Thyroid gland (tissue), 4 donors: ENCODE measurements at places on chromosomes 1 and 21.
A peak's percentile ranks its signal among the peaks of the same experiment; 100 is the strongest.

- DNase-seq, result no peak
These were observed 70.3 kb downstream of the ABCA4 start for GRCh38 chr1:94050675-94051074.

DNA sequence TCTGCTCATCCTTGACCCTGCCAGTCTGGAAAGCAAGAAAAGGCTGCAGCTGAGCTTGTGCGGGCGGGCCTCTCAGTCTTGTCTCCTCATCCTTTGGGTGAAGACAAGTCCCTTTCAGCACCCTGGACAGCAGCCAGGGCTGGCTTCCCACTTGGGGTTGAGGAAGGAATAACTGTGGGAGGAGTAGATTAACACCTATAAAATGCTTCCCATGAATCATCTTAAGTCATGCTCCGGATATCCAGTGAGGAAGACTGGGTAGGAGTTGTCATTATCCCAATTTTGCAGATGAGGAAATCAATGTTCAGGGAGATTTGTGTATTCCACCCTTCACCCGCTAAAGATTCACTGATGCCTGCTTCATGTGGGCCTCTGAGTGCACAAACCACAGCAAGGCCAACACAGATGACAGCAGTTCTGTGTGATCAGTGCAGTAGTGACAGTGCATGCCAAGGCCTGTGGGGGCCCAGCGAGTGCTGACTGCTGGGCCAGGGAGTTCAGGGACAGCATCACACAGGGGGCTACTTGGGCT is 20.1 kb upstream of the COL16A1 start:
- DNase-seq, result peak; percentile 81

GRCh38 chr1:200642481-200642880 is 21.9 kb upstream of the KIF14 start:
- no peak for DNase-seq

DNA sequence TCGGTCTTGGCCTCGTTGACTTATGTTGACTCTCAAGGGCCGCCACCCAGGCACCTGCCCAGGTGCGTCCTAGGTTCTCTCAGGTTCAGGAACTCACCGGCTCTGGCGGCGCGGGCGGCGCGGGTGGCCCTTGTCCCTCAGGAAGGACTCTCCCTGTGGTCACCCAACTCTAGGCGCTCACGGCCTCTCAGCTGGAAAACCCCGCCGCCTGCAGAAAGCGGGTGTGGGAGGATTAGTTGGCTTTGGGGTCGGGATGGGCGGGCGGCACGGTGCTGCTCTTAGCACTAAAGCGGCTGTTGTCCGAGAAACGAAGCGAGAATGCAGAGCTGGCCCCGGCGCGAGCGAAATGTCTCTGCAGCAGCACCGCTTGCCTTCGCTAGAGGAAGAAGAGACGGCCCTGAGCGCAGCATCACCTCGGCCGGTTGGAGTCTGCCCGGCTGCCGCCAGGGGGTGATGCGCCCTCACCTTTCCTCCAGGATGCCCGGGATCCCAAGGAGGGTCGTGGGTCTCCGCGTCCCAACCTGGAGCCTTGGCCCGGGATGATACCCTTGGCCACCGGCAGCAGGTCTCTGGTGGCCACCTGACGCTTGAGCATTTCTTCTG is 8.1 kb upstream of the TADA1 start:
- peak; percentile 52 for DNase-seq

DNA sequence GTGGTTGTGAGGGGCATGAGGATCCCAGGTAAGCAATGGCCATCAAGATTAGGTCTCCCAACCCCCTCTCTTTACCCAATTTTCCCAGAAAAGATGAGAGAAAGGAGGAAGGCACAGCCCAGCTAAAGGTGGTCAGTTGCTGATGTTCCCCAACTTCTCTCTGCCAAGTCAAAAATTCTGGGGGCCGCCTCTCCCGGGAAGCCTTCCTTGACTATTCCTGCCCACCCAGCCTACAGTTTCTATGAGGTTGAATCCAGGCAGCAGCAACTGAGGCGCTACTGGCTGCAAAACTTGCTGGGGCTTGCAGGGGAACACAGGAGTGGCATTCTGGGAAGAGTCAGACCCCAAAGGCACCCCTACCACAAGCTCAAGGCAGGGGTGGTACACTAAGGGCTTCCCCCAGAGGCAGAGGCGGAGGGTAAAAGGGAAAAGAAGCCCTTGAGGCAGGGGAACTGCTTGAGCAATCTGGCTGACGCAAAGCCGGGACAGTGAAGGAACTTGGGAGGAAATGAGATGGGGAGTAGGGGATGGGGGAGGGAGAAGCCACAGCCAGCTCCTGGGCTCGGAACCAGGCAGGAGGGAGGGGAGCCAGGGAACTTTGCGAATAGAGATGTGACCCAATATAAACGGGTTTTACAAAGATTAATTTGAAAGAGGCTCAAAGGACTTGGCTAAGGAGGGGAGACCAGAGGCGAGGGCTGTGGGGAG is 31.2 kb downstream of the SDC3 start:
- DNase-seq, result peak; percentile 22

DNA sequence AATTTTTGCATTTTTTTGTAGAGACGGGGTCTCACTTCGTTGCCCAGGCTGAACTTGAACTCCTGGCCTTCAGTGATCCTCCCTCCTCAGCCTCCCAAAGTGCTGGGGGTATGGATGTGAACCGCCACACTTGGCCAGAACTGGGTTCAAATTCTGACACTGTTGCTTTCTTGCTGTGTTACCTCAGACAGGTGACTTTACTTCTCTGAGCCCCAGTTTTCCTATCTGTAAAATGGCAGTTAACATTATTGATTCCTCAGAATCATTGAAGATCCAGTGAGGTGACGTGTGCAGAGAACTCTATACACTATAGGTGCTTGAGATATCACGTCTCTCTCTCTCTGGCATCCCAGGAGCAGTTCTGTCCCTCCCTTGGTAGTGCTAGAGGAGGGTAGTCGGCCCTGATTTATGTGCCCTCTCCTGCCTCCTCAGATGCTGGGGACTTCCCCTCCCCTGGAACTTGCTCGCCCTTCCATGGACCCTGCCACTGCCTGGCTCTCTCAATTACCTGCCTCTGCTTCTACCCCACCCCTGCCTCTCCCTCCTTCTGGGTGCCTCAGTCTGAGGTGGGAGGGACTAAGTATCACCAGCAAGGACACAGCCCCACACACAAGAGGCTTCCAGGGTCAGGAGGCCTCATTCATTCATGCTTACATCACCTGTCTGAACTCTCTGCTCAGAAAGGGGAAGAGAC is 2.8 kb upstream of the HPCA start:
- DNase-seq, result no peak

DNA sequence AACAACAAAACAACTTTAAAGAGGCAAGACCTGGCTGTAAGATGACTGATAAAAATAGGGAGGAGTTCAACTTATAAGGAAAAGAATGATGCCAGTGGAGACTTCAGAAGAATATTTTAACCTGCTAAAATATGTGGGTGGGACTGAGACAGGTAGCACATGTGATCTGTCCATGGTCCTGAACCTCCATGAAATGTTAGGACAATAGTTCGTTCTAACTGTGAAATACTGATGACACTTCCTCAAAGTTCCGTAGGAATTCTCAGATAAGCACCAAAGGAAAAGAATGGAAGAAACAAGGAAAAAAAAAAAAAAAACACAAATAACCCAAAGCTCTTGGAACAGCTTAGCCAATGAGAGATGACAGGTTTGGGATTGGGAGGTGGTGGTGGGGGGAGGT is 44.7 kb downstream of the CDC42BPA start:
- no peak for DNase-seq

- DNase-seq, result peak; percentile 89
These were observed 38.3 kb upstream of the SCMH1 start for GRCh38 chr1:41280202-41281032.

DNA sequence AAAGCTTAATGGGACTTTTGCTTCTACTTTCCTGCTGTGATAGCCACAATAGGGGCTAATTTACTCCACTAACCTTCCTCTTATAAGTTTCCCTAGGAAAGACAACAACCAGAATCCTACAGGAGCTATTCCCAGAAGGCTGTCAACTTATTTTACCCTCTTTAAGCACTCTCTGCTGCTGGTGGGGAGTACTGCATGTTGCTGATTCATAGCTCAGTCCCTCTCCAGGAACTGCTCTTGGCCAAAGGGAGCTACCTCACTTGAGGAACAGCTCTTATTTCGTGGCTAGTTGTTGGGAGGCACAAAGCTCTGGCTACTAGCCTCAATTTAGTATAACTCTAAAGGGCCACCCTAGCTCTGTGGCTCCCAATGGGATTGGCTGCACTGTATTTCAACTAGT is 37.2 kb downstream of the ADSS2 start:
- DNase-seq, result no peak

- DNase-seq, result no peak
These were observed 136.3 kb downstream of the CLEC20A start for GRCh38 chr1:178360421-178360820.

GRCh38 chr1:185045814-185046492 is 595 bp downstream of the RNF2 start:
- DNase-seq, result peak; percentile 49

DNA sequence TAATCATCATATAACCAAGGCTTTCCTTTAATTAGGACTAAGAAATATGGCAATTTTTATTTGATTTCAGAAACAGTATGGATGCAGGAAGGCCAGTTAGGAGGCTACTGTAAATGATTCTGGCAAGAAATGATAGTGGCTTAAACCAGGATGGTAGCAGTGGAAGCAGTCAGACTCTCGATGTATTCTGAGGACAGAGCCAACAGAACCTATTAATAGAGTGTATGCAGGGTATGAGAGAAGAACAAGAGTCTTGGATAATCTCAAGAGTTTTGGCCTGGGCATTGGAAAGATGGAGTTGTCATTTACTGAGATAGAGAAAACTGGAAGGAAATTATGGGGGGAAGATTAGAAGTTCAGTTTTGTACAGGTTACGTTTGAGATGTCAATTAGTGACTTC is 73.3 kb upstream of the GNG4 start:
- no peak for DNase-seq

GRCh38 chr1:169090900-169091311 is 15.6 kb upstream of the ATP1B1 start:
- no peak for DNase-seq

GRCh38 chr1:227886503-227886961 is 61.2 kb downstream of the WNT9A start:
- DNase-seq, result no peak

- DNase-seq, result no peak
These were observed 15.0 kb downstream of the ITGB2 start for GRCh38 chr21:44905728-44906090.

- DNase-seq, result peak; percentile 33
These were observed 164.6 kb downstream of the ACTL8 start for GRCh38 chr1:17919525-17920439.

- DNase-seq, result no peak
These were observed 58.6 kb downstream of the TLR5 start for GRCh38 chr1:223084464-223084866.

DNA sequence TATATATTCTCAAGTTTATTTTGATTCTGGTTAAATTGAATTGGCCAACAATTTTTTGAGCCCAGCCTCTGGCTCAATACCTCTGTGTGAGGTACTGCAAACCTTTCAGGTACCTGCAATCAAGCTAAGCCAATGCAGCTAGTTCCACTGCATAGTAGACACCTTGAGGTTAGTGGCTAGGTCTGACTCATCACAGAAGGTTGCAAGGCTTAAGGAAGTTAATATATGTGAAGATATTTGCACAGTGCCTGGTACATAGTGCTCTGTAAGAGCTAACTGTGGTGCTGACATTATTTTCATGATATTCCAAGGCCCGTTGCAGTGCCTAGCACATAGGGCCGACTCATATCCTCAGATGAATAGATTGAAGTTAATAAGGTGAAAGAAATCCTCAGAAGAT is 330.5 kb upstream of the KAZN start:
- no peak for DNase-seq

DNA sequence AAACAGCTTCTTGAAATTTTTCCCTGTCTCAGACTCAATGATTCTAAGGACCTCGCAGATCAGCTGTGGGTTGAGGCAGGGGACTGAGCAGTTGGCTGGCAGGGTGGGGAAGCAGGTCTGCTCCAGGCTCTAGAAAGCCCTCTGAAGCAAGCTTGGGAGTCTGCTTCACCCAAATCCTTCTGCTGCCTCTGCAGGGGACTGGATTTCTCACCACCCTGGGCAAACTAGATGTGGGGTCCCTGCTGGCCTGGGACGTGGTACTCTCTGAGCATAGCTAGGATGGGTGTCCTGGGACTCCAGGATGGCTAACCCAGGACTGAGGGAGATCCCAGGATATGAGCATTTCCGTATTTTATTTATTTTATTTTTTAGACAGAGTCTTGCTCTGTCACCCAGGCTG is 89.3 kb downstream of the LAMC2 start:
- no peak for DNase-seq

DNA sequence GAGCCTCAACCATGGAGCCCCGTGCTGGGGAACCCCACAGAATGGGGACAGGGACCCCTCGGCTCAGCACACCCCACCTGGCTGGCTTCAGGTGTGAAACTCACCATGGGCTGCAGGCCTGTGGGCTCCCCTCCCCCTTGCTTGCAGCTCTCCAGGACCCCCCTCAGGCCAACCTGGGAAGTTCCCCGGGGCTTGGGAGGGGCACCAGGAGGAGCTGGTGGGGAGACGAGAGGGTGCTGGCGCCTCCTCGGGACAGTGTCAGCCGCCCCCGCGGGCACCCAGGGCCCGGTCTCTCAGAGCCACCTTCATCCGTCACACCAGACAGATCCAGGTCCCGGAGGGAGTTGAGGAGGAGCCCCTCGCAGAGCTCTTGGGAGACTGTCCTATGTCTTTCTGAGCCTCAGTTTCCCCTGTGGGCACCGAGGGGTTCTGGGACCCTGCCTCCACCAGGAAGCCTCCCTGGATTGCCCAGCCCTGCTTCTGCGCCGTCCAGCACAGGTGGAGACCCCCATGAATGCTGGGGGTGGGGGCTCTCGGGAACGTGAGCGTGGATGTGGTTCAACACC is 657 bp upstream of the TNFRSF18 start:
- DNase-seq, result no peak

GRCh38 chr1:23444104-23444533 is 19.6 kb upstream of the TCEA3 start:
- peak; percentile 44 for DNase-seq

DNA sequence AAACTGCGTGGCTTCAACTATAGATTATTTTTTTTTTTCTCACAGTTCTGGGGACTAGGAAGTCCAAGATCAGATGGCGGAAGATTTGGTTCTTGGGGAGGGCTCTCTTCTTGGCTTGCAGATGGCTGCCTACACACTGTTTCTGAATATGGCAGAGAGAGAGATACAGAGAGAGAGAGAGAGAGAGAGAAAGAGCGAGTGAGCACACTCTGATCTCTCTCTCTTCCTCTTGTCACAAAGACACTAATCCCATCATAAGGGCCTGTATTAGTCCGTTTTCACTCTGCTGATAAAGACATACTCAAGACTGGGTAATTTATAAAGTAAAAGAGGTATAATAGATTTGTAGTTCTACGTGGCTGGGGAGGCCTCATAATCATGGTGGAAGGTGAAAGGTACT is 79.5 kb downstream of the IGSF21 start:
- no peak for DNase-seq

- DNase-seq, result no peak
These were observed 16.7 kb upstream of the ACTRT2 start for GRCh38 chr1:3004285-3005205.

- no peak for DNase-seq
These were observed 14.9 kb downstream of the KLHDC7A start for GRCh38 chr1:18495635-18496034.

- no peak for DNase-seq
These were observed 17.0 kb upstream of the LRRC8C start for GRCh38 chr1:89615676-89616598.
